ENCODE measurements at places on chromosomes 1 and 21. TPM values are rescaled to one million over a fixed set of nuclear protein-coding genes. Genes with fewer than 3 reads are reported as not detected.

PWP2 gene
- 6.3 TPM for total RNA-seq

ATP1A4 gene
- total RNA-seq, result not detected

DNA sequence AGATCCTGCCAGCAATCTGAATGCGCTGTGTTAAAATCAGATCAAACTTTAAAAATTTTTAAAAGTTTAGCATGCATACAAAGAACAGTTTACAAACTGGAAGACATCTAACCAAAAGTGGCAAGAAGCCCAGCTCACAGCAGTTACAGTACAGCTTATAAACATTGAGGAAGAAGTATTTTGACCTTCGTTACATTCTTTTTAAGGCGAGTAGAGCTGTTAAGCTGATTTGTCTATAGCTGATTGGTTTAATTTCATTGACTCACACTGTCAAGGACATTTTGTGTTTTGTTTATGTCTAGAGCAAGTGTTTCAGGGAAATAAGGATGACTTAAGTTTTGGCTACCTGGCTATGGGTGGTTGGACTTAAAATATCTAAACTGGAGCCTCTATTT, 3.0 kb upstream of the PGM1 start:
- DNase-seq, result no peak

DNA sequence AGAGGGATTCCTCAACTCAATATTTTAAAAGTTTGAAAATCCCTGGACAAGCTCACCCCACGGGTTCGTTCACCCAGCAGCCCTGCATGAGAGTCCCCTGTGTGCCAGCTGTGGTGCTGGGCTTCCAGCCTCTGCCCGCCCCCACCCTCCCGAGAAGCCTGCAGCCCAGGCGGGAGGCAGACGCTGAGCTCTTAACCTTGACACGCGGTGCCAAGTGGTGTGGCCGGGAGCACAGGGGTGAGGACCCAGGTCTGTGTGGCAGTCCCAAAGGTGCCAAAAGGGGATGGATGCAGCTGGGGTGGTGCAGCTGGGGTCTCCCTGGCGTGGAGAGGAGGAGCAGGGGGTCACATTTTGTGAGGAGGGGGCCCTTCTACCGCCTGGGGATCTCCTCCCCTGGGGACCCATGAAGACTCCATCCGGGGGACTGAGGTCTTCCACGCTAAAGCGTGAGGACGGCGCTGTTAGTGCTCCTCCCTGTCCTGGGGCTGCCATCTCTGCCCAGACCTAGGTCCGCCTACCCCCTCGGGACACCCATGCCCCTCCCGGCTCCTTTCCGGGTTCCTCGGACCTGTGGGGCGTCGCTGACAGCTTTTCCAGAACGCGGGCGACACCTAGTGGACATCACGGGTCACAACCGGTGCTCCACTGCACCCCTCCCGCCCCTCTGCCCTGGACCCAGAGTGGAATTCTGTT, 12.9 kb downstream of the PLA2G2F start:
- DNase-seq, result no peak

GRCh38 chr1:25090707-25091422, 141.4 kb downstream of the SYF2 start:
- DNase-seq, result no peak

GRCh38 chr1:209815931-209816341, 10.0 kb upstream of the IRF6 start:
- no peak for DNase-seq

GRCh38 chr21:42547001-42547905, 33.6 kb downstream of the SLC37A1 start:
- DNase-seq, result no peak

DNA sequence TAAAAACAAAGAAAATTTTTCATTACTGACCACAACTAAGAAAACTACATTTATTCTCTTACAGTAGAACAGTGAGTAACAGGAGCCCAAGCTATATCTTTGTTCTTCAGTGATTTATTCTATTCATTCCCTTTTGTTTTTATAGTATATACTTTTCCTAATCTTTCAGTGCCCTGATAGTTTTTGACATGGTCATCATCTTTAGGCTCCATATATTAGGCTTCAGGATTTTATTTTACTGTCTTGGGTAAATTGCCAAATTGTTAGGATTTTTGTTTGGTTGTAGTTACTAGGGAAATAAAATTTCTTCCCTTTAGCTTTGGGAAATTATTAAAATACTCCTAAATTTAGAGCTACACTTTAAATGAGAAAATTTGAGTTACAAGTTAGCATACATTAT, 10.3 kb downstream of the FBXO28 start:
- no peak for DNase-seq

DNA sequence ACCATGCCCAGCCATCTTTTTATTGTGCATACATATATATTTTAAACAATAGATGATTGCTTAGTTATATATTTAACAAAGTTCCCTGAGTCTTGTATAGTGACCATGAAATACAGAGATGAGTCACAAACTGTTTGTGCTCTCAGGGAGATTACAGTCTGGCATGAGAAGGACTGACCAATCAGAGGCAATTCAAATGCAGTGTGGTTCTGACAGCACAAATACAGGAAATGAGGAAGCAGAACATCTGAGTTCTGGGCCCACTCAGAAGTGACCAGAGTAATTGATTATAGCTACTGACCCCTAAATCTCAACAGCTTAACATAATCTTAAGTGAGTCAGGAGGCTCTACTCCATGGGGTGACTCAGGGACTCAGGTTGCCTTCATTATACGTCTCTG, 534.5 kb downstream of the OMA1 start:
- DNase-seq, result no peak

- DNase-seq, result no peak
Measured at GRCh38 chr1:57858740-57859139, 434.9 kb upstream of the DAB1 start.

DNA sequence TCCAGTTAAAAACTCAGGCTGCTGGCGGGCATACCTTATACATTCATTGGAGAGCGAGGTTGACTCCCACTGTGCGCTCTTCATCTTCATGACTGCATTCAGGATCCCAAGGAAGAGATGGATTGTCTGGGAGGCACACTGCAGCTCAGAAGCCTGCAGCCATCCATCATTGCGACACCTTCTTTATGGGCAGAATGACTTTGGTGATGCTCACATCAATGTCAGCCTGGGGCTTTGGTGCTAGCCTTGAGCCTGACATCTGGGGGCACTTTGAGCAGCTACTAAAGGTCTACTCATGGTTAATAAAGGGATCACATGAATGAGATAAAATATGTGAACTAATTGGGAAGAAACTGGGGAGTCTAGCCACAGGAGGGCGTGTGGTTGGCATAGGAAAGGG, 229.3 kb downstream of the PRDM2 start:
- no peak for DNase-seq

- DNase-seq, result no peak
Measured at GRCh38 chr1:168348146-168348709, 67.6 kb downstream of the TBX19 start.

LCE6A gene
- not detected for total RNA-seq

GRCh38 chr1:71049951-71050598, 2.5 kb upstream of the PTGER3 start:
- peak; percentile 27 for DNase-seq

MEGF6 gene
- total RNA-seq, result 49.2 TPM

DNA sequence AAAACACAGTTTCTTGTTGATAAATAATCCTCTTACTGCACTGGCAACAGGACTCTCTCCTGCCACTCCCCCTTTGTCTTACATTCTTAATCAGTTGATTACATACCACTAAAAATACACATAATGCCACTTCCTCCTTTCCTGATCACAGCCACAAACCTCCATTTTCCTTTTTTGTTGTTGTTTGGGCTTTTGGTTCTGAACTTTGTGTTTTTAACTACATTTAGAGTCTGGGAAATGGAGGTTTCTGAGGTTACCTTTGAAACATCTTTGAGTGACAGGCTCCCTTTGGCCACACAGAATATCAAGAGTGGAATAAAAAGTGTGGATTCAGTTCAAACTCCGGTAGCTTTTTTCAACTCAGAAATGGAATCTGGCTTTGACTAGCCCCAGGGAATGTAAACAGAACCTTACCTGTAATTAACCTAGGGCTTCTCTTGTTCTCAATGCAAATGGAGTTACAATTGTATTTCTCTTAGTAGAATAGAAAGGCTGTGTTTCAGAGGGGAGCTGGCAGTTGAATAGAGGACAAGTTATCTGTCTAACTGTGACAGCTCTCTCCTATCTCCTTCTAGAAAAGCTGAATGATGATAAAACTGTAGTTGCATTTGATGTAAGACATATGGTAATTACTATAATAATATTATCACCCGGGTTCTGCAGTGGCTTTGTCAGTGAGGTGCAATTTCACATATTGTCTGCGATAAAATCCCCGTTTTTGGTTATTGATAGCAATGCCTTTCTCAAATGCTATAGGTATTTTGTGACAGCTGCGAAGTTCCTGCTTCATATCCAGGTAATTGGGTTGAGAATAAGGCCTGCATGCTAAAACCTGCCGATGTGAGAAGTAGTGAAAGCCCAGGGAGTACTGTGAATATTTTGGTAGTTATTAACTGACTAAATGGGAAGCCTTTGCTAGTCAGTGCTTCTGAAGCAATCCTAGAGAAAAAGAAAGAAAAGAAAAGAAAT, 66.9 kb downstream of the ST6GALNAC5 start:
- no peak for DNase-seq

AMPD2 gene
- 47.8 TPM for total RNA-seq

- DNase-seq, result no peak
Measured at GRCh38 chr1:174768949-174769348, 230.8 kb upstream of the CACYBP start.

- DNase-seq, result no peak
Measured at GRCh38 chr21:45014747-45015468, 59.5 kb upstream of the ADARB1 start.

DNA sequence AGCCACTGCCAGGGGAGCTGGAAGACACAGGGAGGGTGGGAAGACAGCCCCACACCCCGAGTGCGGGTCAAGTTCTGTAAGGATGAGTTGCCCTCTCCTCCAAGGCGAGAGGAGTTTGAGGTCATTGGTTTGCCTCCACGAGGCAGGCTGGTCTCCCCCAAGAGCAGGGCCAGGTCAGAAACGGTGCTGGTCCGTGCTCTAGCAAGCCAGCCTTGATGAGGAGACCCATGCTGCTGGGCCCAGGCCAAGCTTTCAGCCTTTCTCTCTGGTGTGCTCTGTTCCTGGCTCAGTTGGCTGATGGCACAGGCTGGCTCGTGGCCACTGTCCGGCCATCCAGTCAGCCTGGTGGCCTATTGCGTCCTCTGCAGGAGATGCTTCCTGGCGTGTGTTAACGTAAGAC, 12.0 kb upstream of the PCBP3 start:
- no peak for DNase-seq

GRCh38 chr1:42618866-42619265, 39.4 kb upstream of the PPIH start:
- no peak for DNase-seq

- DNase-seq, result no peak
Measured at GRCh38 chr1:176199707-176200106, 7.4 kb downstream of the COP1 start.

LAD1 gene
- not detected for total RNA-seq

- DNase-seq, result no peak
Measured at GRCh38 chr1:114482585-114482984, 28.4 kb downstream of the TRIM33 start.

GRCh38 chr21:38236232-38236631, 20.6 kb upstream of the KCNJ15 start:
- DNase-seq, result no peak

GRCh38 chr1:114135786-114136185, 17.9 kb downstream of the SYT6 start:
- no peak for DNase-seq

DNA sequence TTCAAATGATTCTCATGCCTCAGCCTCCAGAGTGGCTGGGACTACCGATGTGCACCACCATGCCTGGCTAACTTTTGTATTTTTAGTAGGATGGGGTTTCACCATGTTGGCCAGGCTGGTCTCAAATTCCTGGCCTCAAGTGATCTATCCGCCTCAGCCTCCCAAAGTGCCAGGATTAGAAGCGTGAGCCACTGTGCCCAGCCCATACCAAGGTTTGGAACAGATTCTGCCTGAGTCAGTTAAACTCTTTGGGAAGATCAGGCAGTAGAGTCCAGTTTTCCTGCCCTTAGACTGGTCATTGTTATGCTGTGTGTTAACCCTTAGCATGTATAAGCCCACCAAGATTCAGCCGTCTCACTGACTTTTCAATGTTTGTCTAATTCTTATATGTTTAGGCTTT, 48.3 kb upstream of the LYPLAL1 start:
- no peak for DNase-seq

- no peak for DNase-seq
Measured at GRCh38 chr1:182122256-182122912, 60.9 kb upstream of the ZNF648 start.

- DNase-seq, result no peak
Measured at GRCh38 chr1:115185336-115185735, 96.0 kb upstream of the TSPAN2 start.

DNA sequence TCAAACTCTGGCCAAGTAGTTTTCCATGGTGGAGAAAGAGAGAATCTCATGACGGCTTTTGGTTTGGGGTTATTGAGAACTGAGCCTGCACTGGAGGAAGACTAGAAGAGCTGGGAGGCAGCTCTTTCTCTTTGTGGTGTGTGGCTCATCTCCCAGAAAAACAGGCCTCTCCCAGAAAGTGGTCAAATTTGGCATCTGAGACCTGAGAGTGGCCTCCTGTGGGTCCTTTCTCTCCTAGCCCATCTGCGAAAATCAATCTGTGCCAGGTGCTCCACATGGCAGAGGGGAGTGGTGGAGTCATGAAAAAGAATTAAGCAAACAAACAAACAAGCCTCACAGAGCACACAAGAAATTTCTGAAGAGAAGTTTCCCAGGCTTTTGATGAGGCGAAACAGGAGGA, 305.0 kb downstream of the ST6GALNAC3 start:
- DNase-seq, result no peak

DNA sequence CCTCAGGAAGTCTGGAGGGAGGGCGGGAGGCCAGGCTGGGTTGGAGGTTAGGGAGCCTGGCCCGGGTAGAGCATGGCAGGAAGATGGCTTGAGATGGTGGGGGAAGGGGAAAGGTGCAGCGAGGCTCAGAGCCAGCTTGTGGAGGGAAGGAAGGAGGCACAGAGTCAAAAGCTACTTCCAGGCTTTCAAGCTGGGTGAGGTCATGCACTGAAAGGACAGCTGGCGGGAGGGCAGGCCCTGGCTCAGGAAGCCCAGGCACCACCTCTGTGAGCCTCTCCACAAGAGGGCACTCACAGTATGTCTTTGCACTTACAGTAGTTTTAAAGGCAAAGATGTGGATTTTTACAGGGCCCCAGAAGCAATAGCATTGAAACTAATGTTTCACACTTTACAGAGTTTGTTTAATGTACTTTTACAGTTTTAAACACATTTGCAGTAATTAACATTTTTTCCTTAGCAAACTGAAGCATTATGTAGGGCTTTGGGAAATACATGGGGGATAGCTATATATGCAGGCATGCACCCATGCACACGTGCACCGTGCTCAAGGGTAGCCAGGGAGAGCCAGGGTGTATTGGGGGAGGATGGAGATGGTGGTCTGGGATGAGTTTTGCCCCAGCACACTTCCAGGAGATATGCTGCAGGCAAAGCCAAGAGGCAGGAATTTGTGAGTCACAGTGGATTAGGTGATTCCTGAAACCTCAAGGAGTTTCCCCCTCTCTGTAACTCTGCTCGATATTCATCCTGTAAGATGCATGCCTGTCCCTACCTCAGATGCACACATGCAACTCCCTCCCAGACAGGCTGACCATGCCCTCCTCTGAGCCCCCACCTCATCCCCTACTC, 6.1 kb upstream of the ADAM15 start:
- DNase-seq, result peak; percentile 69

Data from pulmonary artery endothelial cell (primary cell).